ENCODE measurements at places on chromosomes 11 and 22.

GRCh38 chr22:46696229-46696518, 41.9 kb downstream of the CERK start:
- DNase-seq: no peak

GRCh38 chr11:95147364-95147905, 57.8 kb downstream of the ENDOD1 start:
- DNase-seq: peak; percentile 69

- DNase-seq: no peak
Measured at GRCh38 chr11:95503047-95503446, 272.0 kb upstream of the SESN3 start.

DNA sequence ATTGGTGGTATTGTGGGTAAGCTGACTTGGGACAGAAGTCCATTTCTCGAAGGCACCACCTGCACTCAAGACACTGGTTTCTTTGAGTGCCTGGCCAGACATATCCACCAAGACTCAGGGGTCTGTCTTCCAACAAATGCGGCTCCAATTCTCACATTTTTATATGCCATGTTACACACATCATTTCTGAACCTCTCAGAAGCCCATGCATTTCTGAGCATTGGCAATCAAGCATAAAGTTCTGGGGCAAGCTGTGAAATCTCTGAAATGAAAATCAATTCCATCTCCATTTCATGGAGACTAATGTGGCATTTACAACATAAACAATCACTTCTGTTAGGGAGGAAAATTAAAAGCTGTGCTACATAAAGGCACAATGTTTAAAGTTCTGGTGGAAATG, 243.7 kb downstream of the KIRREL3 start:
- DNase-seq: no peak

DNA sequence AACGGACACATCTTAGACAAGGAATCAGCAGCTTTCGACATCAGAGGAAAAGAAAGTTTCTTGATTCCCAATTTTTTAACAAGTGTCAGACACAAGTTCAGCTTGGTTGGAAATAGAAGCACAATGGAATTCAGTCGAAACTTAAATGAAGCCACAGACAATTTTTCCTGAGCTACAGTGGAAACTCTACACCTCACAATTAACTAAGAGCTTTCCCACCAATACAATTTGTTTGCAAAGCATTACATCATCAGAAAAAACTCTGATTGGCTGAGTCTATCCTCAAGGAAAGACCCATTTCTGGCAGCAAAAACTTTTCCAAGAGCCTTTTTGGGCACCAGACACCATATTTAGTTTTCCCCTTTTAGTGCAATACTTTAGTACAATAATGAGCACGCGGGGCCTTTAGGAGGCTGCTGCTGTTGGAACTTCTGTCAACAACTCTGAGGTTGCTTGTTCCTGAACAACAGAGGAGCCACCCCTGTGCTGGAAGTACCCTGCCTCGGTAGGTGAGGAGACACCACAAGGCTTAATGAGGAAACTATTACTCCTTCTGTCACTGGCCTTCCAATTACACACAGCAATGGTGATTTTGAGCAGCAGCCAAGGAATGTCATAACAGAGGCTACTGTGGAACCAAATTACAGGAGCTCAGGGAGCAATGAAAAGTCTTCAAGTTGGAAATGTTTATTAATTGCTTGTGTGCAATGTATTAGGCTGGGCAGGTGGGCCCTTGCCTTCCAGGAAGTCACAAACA, 61.9 kb upstream of the BARX2 start:
- no peak for DNase-seq

DNA sequence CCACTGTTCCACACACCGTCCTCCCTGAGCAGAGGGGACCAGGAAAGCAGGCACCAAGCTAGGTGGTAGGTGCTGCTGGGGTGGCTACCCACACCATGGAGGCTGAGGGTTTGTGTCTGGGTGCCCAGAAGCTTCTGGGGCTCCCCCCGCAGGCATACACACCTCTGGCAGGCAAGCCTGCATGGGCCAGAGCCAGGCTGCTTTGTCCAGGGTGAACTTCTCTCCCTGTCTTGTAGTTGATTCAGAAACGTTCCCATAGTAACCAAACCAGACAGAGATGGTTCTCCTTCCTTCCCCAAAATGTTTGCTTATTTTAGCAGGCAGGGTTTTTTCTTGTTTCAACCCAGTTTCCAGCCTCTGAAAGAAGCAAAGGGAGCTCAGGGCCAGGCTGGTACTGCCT, 40.9 kb upstream of the SUSD2 start:
- no peak for DNase-seq

GRCh38 chr11:1889224-1889930, 2.3 kb downstream of the PRR33 start:
- DNase-seq: no peak

DNA sequence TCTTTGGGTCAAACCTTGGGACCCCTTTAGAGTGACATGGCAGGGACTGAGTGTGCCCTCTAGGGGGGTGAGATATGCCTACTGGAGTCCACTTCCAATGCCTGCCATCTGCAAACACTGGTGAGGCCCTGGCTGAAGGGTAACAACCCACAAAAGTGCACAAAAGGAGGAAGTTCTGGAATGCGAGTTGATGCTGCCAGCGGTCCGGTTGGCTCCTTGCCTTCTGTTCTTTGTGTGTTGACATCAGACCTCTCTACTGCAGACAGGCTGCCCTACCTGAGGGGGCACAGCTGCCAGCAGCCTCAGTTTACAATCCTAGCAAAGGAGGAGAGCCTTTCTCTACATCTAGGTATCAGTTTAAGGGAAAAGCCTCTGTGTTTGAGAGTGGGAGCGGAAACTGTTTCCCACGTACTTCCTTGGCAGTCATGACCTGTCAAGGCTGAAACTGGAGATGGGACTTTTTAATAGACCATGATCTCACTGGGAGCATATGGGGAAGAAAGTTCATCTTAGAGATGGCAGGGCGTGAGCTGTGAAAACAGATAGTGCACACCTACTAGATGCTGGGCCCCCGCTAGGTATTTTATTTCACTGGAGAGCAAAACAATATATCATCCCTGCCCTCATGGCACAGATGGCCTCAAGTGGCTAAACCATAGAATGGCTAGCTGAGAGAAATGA, 27.2 kb downstream of the BMAL1 start:
- DNase-seq: no peak

DNA sequence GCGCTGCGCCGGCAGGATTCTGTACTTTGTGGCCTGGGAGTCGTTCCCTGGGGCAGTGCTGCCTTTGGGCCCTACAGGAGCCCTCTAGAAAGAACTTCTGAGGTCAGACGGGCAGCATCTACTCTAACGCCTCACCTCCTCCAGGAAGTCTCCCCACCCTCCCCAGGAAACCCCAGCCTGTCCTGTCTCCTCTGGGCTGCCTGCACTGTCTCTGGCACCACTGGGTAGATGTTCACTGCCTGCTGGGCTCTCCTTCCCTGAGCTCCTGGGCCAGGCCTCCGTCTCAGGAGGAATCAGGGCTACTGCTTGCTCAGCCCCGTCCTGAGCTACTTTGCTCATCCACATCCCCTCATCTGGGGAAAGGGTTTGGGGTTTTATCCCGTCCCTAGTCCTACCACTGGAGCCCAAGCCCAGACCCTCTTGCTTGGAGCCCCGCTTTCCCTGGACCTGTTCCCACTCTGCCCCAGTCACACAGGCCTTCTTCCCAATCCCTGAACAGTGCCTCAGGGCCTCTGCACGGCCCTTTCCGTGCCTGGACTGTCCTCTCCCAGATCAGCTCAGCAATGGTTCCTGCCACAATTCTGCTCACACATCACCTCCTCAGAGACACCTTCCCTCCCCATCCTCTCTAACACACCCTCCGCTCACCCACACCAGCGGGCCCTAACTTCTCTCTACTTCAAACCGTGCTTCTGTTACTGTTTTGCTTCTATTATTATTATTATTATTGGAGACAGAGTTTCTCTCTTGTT, 11.3 kb upstream of the TREH start:
- DNase-seq: no peak

- no peak for DNase-seq
Measured at GRCh38 chr22:42949159-42949558, 65.8 kb downstream of the PACSIN2 start.

DNA sequence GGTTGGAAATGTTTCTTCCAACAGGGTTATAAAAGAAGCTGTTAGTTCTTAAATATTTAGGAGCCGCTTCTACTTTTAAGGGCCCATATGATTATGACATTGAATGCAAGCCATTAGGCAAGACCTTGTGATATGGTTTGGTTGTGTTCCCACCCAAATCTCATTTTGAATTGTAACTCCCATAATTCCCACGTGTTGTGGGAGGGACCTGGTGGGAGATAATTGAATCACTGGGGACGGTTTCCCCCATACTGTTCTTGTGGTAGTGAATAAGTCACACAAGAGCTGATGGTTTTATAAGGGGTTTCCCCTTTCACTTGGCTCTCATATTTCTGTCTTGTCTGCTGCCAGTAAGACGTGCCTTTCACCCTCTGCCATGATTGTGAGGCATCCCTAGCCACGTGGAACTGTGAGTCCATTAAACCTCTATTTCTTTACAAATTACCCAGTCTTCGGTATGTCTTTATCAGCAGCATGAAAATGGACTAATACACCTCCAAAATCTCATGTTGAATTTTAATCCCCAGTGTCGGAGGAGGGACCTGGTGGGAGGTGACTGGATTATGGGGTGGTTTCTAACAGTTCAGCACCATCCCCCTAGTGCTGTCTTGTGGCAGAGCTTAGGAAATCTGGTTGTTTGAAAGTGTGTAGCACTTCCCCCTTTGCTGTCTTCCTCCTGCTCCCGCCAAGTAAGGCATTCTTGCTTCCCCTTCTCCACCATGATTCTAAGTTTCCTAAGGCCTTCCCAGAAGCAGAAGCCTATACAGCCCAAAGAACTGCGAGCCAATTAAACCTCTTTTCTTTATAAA, 4.3 kb downstream of the CD59 start:
- no peak for DNase-seq

DNA sequence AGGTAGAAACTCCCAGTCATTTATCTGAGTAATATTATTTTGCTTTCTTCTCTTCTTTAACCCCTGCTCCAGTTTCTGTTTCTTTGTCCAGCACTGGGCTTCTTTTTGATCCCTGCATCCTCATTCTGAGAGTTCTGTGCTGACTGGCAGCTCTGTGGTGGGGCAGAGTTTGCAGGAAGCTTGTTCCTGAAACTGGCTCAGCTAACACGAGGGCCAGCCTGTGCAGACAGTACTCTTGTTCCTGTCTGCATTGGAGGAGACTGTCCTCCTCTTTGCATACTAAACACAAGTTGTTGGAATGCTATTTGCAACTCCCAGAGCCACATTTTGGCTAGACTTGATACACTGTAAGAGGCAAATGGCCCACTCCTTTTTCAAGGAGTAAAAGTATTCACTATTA, 93.1 kb upstream of the HORMAD2 start:
- DNase-seq: no peak

DNA sequence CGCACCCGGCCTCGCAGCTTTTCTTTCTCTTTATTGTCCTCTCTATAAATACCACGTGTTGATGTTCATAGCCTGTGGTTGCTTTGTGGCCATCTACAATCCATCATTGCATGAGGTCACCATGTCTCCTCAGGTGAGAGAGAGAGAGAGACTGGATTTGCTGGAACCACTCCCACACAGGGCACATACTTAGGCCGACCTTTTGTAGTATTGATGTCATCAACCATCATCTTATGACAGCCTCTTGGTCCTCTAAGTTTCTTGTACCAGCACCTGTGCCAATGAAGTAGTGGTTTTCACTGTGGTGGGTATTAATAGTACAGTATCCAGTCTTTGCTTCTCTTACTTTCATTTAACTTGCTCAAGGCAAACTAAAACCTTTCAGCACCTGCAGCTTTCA, 22.8 kb upstream of the P2RY6 start:
- DNase-seq: no peak

- no peak for DNase-seq
Measured at GRCh38 chr11:69309631-69310280, 15.8 kb downstream of the MYEOV start.

DNA sequence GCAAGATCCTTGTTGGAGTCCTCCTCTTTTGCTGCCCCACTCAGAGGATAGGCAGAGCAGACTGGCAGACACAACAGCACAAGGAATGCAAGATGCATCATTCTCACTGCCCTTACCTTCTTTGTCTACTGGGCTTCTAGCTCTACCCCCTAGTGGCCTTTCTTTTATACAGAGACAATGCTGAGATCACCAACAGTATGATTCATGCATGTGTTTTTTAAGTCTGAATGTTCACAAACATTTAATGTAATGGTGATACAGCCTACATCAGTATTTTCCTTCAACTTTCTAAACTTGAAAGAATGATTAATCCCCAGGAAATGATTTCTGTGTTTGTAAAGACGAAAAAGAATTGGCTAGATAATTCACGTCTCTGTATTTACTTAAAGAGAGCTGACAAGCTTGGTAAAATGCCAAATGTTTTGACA, at the start of gene MMP10:
TSS of gene MMP10 (minus strand) at position 138 of the 428 bp plus-strand sequence. CDS start at position 101, 37 bp downstream.
- peak; percentile 23 for DNase-seq

DNA sequence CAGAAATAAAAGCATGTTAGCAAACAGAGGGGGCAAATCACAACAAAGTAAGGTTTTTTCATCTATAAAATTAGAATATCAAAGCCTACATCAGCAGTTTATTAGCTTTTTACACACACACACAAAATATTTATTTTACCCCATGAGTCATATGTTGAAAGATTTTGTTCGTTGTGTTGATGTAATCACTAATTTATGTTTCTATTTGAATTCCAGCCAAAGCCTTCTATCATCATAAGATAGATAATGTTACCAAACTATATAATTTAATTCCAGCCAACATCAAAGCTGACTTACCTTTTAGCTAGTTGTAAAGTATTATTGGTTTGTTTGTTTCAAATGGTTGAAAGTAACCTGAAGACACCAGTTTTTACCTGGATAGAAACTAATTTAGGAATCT, 458.0 kb upstream of the ARHGAP42 start:
- DNase-seq: no peak

DNA sequence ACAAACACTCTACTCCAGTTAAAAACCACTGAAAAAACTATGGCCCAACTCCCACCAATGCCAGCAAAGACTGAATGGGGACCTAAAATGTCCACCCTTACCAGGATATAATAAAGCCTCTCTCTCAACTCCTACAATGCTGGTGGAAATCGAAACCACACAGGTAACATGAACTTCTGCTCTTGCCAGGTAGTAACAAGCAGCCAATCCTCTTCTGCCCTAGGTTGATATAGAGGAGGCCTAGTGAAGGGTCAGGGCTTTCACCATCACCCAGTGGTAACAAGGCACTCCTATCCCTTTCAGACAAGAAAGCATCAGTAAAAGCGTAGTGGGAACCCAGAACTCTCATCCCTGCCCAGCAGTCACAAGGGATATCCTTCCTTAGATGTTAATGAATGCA, 22.6 kb downstream of the DCUN1D5 start:
- DNase-seq: no peak

DNA sequence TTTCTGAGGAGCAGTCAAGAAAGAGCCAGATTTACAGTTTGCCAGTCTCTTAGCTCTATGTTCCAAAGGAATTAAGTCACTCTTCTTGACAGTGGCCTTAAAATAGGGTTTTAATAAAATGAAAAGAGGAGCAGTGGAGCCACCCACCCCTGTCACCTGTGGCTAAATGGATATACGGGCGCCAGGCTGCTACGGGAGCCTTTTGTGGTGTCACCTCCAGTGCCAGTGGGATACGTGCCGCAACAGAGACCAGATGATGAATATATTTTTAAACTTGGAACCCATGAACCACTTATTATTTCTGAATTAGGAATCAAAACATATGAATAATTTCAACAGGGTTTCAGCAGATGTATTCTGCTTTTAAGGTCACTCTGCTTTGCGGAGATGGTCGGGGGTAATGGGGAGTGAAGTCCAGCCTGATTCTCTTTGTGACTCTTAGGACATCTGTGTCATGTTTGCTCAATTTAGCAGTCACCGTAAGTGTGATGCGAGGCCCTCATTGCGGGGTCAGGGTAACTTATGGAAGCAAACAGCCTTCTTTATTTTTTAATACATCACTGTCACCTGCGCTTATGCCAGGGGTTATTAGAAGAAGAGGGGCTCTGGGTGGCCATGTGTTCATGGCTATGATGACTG, 64.3 kb downstream of the ZBTB16 start:
- no peak for DNase-seq

Data from AG04450 (cell line).